ENCODE measurements at places on chromosomes 1 and 21.

DNA sequence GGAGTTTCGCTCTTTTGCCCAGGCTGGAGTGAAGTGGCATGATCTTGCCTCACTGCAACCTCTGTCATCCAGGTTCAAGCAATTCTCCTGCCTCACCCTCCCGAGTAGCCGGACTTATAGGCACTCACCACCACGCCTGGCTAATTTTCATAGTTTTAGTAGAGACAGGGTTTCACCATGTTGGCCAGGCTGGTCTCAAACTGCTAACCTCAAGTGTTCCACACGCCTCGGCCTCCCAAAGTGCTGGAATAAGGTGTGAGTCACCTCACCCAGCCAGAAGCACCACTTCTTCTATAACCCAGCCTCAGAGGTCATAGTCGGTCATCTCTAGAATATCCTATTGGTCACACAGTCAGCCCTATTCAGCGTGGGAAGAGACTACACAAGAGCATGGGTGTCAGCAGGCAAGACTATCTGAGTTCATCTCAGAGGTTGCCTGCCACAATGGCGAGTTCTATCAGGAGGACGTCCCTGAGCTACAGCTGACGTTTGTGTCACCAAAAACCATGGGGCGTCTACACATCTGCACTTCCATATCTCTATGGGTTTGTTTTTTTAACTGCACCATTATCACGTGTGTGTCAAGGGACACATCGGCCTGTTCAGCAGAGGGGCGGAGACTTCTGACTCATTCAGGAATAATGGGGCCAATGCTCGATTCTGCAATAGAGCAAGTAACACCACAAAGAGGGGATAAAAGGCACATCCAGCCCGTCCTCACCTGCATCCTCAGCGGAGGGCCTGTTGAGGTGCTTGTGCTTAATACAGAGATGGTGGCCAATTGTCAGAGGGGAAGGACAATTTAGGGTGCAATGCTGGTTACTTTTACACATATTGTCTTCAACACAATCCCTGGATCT, 256.3 kb upstream of the IRF2BP2 start:
- DNase-seq = peak; percentile 97

DNA sequence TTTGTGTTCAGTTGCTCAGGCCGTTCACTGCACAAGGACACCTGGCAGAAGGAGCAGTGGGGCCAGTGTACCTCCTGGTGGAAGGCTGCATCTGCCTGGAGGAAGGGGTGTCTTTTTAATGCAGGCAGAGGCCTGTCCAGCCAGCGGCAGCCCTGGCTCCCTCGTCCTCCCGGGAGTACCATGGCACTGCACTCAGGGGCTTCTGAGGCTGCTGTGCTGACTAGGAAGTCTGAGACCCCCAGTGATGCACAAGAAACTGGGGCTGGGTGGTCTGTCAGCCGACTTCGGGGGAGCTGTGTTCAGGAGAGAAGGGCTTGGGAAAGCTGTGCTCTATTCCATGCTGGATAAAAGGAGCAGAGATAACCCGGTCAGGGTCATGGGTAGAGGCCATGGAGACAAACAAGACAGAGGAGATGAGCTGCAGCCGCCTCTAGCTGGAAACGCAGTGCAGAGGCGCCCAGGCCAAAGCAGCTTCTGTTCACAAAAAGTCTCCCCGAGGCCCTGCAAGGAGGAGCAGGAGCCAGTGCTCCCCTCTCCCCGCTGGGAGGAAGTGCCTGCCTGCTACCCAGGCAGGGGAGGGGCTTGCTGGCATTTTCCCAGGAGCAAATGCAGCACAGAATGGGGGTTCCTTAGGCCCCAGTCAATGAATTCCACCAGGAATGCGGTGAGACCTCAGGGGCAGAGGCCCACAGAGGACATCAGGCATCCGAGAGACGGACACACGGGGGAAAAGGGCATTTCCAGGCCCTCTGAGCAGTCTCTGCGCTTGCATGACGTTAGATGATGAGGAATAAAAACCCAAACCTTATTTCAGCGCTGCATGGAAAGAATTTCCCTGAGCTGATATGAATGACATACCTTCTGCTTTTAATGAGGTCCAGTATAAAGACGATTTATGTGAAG, 17.2 kb upstream of the C2CD2 start:
- DNase-seq = no peak

- no peak for DNase-seq
Measured at GRCh38 chr1:9119745-9120144, 9.2 kb downstream of the GPR157 start.

DNA sequence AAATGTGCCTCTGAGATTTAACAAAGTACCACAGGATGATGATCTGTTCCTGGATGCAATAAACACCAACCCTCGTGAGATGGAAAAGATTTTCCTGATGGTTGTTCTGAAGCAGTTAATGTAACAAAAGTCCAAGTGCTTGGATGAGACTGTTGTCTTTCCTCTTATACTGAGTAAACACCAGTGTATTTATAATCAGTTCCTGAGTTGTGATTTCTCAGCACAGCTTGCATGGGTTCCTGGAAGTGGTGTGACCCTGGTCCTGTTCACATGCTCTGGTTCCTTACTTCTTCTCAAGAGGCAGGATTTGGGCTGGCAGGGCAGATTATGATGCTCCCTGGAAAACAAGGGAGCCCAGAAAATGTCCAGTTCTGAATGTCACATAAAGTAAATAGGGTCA, 208.2 kb upstream of the USP24 start:
- DNase-seq = no peak

DNA sequence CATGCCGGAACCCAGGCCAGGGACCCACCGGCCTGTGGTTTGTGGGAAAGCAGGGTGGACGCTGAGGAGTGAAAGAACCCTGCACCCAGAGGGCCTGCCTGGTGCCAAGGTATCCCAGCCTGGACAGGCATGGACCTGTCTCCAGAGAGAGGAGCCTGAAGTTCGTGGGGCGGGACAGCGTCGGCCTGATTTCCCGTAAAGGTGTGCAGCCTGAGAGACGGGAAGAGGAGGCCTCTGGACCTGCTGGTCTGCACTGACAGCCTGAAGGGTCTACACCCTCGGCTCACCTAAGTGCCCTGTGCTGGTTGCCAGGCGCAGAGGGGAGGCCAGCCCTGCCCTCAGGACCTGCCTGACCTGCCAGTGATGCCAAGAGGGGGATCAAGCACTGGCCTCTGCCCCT, 18.5 kb downstream of the CSF1 start:
- no peak for DNase-seq

DNA sequence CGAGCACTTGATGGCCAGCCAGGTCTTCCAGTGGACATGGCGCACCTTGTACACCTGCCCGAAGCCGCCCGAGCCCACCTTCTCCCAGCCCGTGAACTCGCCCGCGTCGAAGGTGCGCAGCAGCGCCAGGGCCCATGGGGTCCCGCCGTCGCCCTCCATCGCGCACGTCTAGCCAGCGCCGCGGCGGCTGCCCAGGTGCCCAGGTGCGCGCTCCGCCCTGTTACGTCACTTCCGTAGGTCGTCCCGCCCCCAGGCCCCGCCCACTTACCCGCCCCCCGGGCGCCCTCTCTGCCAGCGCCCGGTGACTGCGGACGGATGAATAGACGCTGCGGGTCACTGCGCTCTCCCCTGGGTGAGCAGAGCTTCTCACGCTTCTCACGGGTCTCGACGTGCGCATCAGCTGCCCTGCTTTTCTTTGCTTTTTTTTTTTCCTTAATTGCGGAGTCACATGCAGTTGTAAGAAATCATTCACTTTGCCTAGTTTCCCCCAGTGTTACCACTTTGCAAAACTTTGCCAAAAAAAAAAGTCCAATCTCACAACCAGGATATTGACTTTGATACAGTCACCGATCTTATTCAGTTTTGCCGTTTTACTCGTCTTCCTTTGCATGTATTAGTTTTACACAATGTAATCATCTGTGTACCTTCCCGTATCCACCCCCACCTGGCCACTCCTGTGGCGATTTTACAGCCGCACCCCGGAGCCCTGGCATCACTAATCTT, at the start of gene RIPK4:
Gene RIPK4 (minus strand): TSS at position 170 of the 723 bp plus-strand sequence. CDS start 11 bp downstream, at position 159.
- DNase-seq = no peak

GRCh38 chr1:25797939-25798338, 2.1 kb upstream of the SELENON start:
- peak; percentile 83 for DNase-seq

GRCh38 chr1:154466206-154466605, 35.8 kb upstream of the TDRD10 start:
- DNase-seq = no peak

DNA sequence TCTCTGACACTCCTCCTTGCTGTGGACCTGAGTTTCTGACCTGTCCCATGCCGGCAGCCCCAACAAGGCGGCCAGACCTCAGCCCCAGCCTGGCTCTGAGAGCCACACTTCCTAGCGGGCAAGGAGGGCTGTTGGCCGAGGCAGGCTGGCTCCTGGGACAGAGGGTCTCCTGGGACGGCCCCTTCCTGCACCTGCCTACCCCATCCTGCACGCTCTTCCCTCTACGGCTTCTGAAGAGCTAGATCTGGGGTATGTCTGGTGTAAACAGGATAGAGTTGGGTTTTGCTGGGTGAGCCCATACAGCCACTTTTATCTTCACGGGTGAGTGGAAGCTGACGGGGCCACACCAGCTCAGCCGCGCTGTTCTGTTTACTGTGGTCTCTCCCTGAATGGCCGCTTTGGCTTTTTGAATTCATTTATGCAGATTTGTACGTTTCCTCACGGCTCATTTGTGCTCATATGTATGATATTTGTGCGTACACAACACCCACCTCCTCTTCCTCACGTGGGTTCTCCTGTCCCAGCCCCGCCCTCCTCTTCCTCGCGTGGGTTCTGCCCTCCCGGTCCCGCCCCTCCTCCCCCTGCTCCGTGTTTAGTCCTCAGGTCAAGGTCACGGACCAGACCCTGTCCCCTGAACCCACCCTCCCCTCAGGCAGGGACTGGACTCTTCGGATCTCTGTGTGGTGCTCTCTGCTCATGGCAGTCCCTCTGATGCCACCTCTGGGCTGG, 34.7 kb upstream of the POFUT2 start:
- no peak for DNase-seq

GRCh38 chr1:80457409-80457808, 1343.3 kb upstream of the ADGRL2 start:
- DNase-seq = no peak
